ENCODE measurements at places on chromosomes 12 and 14.

GRCh38 chr12:47478426-47478825, 227.4 kb downstream of the RPAP3 start:
- no peak for DNase-seq

DNA sequence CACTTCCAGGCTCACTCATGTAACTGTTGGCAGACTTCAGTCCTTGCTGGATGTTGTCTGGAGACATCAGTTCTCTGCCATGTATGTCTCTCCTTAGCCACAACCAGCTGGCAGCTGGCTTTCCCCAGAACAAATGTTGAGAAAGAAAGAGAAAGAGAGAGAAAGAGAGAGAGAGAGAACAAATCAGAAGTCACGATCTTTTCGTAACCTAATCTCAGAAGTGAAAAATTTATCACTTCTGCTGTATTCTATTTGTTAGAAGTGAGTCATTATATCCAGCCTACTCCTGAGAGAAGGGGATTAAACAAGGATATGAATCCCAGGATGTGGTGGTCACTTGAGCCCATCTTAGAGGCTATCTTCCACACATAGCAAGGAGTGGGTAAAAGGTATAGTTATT, 101.2 kb downstream of the BTG1 start:
- DNase-seq: no peak

DNA sequence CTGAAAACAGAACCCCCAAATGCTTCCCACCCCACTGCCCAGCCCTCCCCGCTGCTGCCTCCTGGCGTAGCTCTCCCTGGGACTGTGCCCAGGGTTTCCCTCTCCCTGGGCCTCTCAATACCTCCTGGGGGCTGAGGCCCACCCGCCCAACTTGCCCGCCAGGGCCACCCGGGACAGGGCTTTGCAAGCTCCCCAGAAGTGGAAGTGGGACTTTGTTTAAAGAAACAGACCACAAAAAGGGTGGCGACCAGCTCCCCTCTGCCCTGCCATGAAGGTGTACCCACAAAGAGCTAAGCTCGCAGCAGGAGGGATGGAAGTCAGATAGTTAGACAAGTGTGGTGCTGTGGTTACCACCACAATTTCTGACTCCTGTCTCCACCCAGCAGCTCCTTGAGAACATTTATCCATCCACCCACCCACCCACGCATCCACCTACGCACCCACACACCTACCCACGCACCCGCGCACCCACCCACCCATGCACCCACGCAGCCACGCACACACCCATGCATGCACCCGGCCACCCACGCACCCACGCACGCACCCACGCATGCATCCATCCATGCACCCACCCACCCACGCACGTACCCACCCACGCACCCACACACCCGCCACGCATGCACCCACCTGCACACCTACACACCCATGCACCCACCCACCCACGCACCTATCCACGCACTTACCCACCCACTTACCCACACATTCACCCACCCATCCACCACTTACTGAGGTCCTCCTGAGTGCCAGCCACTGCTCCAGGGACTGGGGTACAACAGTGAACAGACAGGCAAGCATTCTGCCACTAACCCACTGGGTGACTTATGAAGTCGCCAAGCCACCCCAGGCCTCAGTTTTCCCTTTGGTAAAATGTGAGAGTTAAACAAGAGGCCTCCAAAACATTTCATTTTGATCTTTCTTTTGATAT, 127.3 kb downstream of the SCARB1 start:
- DNase-seq: no peak

- no peak for DNase-seq
Observed at GRCh38 chr14:55467307-55467706, 26.9 kb upstream of the TBPL2 start.

DNA sequence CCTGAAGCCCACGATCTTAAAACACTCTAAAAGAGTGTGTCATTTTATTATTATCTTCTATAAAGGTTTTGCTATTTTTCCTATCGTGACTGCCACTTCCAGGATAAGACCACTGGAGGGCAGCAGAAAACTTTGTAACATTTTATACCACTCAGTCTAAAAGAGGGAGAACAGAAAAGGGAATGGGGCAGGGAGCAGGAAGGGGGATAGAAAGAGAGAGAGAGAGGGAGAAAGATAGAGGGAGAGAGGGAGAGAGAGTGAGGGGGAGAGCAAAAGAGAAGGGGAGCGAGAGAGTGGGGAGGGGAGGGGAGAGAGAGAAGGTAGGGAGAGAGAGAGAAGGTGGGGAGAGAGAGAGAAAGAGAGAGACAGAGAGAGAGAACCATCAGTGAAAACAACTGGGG, 2.0 kb upstream of the ART4 start:
- no peak for DNase-seq

DNA sequence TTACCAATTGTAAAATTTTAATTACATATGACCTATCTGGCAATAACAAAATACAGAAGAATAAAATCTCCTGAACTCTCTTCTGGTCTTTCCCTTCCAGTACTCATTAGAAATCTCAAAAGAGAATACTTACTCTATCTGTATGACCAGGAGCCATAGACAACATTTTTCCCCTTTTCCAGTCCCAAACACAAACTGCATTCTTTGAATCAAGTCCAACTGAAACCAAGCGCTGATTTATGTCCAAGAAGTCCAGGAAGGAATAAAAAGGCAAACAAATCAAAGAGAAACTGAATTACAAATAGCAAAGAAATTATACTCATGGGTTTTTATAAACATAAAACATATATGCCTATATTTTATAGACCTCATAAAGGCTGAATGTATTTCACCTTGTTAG, 46.7 kb downstream of the EML5 start:
- no peak for DNase-seq

- no peak for DNase-seq
Observed at GRCh38 chr14:22174412-22175277, 414.4 kb downstream of the DAD1 start.

GRCh38 chr14:32932302-32932913, 6.3 kb upstream of the NPAS3 start:
- no peak for DNase-seq

GRCh38 chr12:52659395-52659794, 7.4 kb upstream of the KRT2 start:
- DNase-seq: no peak

- DNase-seq: no peak
Observed at GRCh38 chr14:64581363-64581762, 31.6 kb downstream of the PPP1R36 start.

GRCh38 chr14:73176685-73177084, 40.4 kb downstream of the PSEN1 start:
- no peak for DNase-seq

DNA sequence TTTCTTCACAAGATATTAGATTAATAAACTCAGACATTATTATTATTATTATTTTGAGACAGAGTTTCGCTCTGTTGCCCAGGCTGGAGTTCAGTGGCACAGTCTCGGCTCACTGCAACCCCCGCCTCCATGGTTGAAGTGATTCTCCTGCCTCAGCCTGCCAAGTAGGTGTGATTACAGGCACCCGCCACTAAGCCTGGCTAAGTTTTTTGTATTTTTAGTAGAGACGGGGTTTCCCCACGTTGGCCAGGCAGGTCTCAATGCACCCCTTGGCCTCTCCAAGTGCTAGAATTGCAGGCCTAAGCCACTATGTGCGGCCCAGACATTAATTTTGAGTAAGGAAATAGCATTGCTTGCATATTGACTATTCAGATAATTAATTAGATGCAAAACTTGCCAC, 554.9 kb upstream of the LRFN5 start:
- no peak for DNase-seq

GRCh38 chr12:1529862-1530591, 64.4 kb downstream of the FBXL14 start:
- DNase-seq: no peak

DNA sequence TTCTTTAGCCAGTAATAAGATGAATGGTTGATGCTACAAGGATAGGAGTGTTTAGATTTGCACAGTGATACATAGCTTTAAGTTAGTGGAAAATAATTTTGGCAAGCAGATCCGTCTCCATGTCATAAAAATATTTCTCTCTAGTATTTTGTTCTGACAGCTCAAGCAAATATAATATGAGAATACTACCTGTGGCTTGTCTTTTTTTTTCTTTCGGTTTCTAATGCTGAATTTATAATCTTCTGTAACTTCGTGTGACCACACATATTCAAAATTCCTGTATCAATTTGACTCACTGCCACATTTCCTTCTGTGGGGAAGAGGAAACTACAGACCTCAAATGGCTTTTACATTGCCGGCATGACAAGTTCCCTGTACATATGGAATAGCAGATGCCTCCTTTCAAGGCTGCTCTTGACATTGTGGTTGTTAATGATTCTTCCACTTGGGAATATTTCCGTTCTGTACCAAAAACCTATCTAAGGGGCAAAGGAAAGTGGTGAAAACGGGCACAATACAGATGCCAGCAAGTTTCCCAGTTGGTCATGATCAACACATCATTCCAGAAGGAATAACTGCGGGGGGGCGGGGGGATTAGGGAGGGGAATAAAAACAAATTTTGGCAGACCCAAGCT, 103.6 kb upstream of the CCDC91 start:
- DNase-seq: no peak

- DNase-seq: no peak
Observed at GRCh38 chr12:106144847-106145246, 6.1 kb upstream of the NUAK1 start.

DNA sequence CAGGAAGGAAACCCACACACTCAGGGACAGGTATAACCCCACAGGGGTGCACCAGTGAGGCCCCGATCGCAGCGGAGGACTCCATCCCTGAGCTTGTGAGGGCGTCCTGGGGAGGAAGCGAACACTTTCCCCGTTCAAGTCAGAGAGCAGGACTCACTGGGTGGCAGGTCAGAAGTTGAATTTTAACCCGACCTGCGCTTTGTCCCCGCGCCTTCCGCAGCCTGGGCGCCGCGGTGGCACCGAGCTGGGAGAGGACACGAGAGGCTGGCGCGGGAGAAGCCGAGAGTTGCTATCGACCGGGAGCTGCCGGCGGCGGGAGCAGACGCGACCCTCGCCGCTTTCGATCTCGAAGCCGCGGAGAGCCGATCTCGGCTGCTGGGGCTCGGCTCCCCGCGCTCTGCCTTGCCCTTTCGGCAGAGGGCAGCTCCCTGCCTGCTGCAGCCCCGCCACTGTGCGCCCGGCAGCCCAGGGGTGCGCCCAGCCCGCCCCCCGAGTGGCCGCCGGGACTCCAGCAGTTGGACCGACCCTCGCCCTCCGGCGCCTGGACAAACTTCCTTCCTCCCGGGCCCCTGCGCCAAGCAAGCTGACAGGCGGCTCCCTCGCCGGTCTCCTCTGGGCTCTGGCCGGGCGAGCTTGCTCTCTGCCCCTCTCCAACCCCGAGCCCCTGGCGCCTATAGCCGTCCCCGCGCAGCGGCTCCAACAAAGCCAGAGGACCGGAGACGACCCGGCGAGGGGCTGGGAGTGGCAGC, 918 bp downstream of the LIN7A start:
- no peak for DNase-seq

GRCh38 chr12:106074361-106074705, 64.4 kb downstream of the NUAK1 start:
- DNase-seq: no peak

GRCh38 chr14:63991833-63992232, 139.0 kb downstream of the SYNE2 start:
- DNase-seq: no peak

GRCh38 chr12:95169368-95169767, 47.9 kb downstream of the FGD6 start:
- DNase-seq: no peak

GRCh38 chr12:47417121-47417520, 288.7 kb downstream of the RPAP3 start:
- no peak for DNase-seq

- no peak for DNase-seq
Observed at GRCh38 chr12:94699801-94700200, 49.4 kb upstream of the TMCC3 start.

DNA sequence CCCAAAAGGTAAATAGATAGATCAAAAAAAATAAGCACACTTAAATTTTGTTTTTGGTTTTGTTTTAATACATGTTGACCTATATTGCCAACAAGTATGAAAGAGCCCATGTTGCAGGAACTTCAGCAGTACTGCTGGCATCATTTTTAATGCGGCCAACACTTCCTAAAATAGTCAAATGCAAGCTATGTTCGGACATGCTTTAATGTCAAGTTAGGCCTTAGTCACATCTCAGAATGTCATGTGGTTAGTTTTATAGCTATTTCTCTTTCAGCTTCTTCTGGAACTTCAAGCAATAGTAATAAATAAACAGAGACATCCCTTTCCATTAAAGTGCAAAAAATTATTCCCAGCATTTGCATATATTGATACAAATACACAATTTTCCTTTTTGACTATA, 153.4 kb downstream of the PIK3C2G start:
- no peak for DNase-seq

DNA sequence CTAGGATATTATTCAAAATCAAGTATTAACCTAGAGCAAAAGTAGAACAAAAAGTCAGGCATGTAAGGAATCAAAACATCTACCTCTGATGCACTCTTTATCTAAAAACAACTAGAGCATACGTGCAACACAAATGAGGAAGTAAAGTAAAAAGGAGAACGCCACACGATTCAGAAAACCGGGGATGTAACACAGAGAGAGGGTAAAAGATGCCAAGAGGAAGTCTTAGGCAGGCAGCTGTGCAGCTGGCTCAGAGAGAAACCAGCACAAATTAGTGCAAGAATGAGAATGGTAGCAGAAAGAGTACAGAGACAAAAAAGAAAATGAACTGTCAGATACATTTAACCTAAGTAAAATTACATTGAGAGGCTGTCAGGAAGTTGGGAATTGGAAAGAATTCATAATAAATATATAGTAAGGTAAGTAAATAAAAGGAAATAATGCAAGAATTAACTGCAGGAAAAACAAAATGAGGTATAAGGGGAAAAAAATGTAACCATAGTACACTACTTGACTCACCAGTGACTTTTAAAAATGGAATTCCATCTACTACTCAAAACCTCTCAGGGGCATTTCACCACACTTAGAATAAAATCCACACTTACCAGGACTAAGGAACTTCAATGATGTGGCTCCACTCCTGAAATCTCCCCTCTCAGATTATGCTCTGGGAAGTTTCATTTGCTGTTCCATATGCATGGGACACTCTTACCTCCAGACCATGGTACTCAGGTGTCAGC, 17.1 kb downstream of the BCAT1 start:
- DNase-seq: no peak

GRCh38 chr14:75469606-75470237, 41.9 kb downstream of the JDP2 start:
- no peak for DNase-seq
